ENCODE measurements at places on chromosomes 12 and 14.

DNA sequence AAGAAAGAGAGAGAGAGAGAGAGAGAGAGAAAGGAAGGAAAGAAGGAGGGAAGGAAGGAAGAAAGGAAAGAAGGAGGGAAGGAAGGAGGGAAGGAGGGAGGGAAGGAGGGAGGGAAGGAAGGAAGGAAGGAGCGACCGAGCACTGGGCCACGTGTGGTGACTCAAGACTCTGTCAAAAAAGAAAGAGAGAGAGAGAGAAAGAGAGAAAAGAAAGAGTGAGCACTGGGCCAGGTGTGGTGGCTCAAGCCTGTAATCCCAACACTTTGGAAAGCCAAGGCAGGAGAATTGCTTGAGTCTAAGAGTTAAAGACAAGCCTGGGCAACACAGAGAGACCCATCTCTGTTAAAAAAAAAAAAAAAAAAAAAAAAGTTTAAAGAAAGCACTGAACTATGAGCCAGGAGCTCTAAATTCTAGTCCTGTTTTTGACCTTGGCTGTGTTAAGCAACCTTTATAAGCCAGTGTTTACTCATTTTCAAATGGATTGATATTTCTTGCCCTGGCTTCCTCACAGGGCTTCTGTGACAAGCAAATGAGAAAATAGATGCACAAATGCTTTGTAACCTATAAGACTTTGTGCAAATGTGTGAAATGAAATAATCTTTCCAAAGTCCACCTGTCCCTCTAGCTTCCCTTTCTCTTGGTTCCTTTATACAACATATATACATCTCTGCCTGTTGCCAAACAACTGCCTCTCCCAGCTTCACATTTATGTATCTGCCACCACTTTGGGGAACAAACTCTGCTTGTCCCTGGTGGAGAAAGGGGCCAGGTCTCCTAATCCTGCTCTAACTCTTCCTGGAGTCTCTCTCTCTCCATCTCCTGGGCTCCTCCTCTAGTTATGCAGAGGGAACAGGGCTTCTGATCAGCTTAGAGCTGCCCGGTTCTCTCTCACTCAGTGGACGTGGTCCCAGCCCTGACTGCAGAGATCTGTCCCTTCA is 16.1 kb upstream of the PLEKHG6 start:
- DNase-seq = no peak

- DNase-seq = no peak
These were observed 261.4 kb upstream of the USP15 start for GRCh38 chr12:61998791-61999190.

DNA sequence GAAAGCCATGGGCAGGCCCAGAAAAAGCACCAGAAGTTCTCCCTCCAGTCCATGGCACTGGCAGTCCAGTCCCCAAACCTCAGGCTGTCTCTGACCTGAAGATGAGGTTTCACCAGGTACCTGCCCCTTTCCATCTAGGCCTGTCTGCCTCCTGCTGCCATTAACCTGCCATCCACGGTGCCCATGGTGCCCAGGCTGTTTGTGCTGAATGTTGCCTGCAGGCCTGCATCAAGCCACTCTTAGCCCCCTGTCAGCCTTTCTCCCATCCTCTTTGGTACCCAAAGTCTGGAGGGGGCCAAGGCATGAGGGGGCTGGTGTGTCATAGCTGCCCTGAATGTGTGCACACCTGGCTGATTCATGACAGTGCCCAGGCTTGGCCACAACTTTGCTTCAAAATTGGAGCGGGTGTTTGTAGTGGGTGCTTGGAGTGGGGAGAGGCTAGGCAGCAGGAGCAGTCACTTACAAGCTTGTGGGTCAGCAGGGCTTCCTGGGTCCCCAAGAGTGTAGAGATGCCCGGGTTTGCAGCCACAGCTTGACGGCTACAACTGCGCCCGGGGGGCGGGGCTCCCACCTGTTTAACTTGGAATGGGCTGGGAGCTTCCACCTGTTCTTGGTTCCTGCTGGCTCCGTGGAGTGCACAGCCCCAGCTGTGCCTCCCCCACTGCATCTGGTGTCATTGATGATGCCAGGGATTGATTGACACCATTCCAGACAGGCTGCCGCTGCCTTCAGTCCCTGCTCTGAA is 88.5 kb downstream of the GPHN start:
- DNase-seq = no peak

GRCh38 chr14:77154421-77154820 is 12.8 kb upstream of the ZDHHC22 start:
- no peak for DNase-seq

- no peak for DNase-seq
These were observed 2.9 kb downstream of the SLC17A8 start for GRCh38 chr12:100359822-100360221.

DNA sequence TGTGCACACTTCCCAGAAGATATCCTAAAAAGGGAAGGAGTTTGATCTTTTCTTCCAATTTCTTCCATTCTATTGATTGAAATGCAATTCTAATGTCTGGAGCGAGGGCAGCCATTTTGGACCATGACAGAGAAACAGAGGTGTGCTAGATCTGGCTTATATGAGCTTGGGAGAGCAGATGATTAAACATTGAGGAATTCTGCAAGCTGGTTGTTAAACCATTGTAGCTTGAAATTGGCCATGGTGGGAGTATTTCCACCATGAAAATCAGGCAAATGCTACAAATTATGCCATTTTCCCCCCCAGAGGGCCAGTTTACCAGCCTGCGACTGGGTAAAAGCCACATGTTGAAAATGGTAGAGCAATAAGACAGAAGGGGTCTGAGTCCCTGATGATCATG is 155.0 kb downstream of the PAWR start:
- no peak for DNase-seq
